ENCODE measurements at places on chromosomes 12 and 14.

DNA sequence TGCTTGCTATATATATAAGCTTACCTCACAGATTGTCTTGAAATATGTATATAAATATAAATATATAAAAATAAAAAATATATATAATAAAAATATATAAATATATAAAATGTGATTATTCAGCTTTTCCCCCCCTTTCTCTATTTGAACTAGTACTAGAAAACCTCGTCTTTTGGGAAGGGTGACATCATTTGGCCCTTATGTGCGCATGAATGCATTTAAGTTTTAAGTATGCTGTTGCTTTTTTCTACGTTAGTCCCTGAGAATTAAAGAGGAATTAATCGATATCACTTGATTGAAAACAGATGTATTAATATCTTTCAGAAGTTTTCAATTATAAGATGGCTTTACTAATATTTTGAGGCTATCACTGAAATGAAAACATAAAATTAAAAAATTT lies 69.9 kb downstream of the RAD51B start:
- no peak for DNase-seq

GRCh38 chr12:105567061-105567460 lies 236.6 kb downstream of the C12orf75 start:
- no peak for DNase-seq

DNA sequence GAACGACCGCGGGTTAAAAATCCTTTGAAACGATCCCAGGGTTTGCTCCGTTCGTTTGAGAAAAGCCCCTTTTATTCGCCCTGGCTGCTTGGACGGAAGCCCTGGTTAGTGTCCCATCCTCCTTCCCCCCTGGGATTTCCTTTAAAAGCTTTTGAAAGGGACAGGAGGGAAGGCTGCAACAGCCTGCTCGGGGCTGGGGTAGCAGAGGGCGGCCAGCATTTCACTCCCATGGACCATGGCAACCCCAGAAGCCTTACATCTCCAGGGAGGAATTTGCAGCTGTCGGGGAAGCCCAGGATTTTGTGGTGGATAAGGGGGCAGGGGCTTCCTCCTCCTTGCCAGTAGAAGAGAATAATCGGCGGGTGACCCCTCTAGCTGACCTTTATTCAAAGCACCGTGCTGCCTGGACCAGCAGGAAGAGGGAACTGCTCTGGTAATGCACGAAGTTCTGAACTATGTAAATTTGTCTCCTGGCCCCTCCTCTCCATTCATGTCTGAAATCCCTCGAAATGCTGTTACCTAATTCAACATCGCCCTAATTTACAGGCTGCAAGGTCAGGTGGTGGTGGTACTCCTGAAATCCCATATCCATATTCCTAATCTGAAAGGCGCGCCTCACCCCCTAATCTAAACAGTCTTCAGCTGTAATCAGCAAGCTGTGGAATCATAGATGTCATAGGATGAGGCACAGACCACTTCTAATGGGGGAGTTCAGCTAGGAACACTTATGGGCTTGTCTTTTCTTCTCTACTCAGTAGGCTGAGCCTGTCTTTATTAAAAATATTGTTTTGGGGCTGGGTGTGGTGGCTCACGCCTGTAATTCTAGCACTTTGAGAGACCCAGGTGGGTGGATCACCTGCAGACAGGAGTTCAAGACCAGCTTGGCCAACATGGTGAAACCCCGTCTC lies 1.0 kb upstream of the CLIP1 start:
- DNase-seq: no peak

DNA sequence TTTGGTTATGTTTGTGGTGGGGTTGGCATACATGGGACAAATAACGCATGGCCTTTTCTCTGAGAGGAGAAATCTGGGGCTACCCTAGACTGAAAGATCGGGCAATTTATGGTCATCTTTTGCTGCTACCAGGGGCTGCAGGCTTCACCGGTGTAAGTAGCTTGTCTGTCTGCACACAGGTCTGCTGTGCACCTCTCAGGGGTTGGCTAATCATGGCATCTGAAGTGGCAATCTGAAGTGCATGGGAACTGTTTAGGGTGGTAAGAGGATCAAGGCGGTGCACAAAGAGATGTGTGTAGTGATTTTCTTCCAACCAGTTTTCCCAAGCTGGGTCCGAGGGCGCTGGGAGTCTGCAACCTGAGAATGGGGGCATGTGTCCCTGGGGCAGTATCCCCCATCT lies 141.3 kb downstream of the EMP1 start:
- DNase-seq: no peak
